GM23248 (cell line): ENCODE measurements at places on chromosomes 1 and 21. TPM values are rescaled to one million over a fixed set of nuclear protein-coding genes. Genes with fewer than 3 reads are reported as not detected.

MYOM3 gene
- 0.76 and 1.2 TPM in 2 replicates for polyA plus RNA-seq

TMEM269 gene
- polyA plus RNA-seq = 0.14 TPM in 1 of 2 replicates, not detected in the other

DRAM2 gene
- polyA plus RNA-seq = 64.1 and 66.8 TPM in 2 replicates

IL20 gene
- not detected in 2 replicates for polyA plus RNA-seq

RIPPLY3 gene
- polyA plus RNA-seq = not detected in 2 replicates

EXTL1 gene
- polyA plus RNA-seq = 5.9 and 6.4 TPM in 2 replicates

SYPL2 gene
- polyA plus RNA-seq = 0.38 and 0.60 TPM in 2 replicates

SMPDL3B gene
- polyA plus RNA-seq = not detected in 2 replicates

NPHS2 gene
- polyA plus RNA-seq = not detected in 2 replicates

SIKE1 gene
- polyA plus RNA-seq = 50.9 and 53.0 TPM in 2 replicates

MAP10 gene
- 1.5 and 1.7 TPM in 2 replicates for polyA plus RNA-seq

KCNN3 gene
- polyA plus RNA-seq = not detected in 2 replicates

SYCP1 gene
- polyA plus RNA-seq = not detected in 2 replicates

CRABP2 gene
- 64.1 and 68.6 TPM in 2 replicates for polyA plus RNA-seq

OR2L2 gene
- polyA plus RNA-seq = not detected in 2 replicates

MTR gene
- polyA plus RNA-seq = 15.9 and 17.2 TPM in 2 replicates

RAB42 gene
- polyA plus RNA-seq = 1.9 and 2.4 TPM in 2 replicates

MAGI3 gene
- polyA plus RNA-seq = 1.9 and 2.1 TPM in 2 replicates

GRCh38 chr1:222787729-222788128, 27.1 kb upstream of the DISP1 start:
- DNase-seq = peak; percentile 45

- DNase-seq = no peak
These were observed 160.0 kb upstream of the ARHGEF16 start for GRCh38 chr1:3294450-3294849.

DNA sequence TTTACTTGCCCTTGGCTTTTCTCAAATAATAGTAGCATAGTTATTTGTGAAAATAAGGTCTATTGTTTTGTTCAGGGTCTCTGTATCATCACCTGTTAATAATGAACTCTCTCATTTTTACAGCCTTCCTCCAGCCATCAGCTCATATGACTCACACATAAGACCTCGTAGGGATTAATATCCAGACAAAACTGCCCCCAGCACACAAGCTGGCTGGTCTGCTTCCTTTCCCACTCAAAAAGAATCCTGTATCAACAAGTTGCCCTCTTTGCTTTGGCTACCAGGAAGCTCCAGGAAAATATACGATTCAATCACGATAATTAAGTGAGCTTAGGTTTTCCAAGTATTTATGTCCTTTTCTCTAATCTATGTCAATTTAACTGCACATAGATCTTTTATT, 119.2 kb downstream of the DMRTB1 start:
- DNase-seq = no peak

GRCh38 chr1:118785246-118785645, 202.9 kb downstream of the TBX15 start:
- DNase-seq = peak; percentile 30

- no peak for DNase-seq
These were observed 154.7 kb downstream of the RUNX1 start for GRCh38 chr21:34894401-34894800.

- DNase-seq = no peak
These were observed 49.3 kb downstream of the KANK4 start for GRCh38 chr1:62269851-62270495.

DNA sequence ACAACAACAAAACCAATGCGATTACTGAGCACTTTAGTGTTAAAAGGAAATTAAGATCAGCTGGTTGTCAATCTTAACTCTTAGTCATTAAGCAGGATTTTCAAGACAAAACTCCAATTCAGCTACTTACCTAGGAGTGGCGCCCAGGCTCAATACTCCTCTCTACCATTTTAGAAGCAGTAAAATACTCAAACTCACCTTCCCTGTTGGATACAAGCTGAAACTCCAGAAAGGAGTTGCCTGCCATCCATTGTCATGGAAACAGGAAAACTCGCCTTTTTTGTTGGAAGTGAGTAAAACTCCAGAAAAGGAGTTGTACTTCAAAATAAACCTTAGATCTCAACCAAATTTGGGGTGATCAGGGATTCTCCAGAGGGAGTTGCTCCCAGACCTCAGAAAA, 127.0 kb upstream of the F3 start:
- no peak for DNase-seq

DNA sequence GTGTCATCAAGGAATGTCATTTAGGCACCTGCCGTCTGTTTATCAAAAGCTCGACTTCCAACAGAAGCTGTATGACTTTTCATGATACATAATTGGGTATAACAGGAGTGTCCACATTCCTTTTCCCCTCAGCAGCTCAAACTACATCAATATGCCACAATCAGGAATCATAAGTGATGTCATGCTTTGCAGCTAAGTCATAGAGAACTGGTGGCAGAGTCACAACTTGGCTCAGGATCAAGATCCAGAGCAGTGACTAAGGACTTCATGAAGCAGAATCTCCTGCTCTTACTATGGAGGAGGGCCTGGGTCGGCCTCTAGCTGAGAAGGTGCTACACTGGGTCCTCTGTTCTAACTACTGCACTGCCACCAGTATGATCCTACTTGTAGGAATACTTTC, 36.5 kb upstream of the AGBL4 start:
- DNase-seq = peak; percentile 3

GRCh38 chr1:22418312-22418711, 33.3 kb upstream of the ZBTB40 start:
- DNase-seq = peak; percentile 38

- no peak for DNase-seq
These were observed 299.7 kb downstream of the GRIK1 start for GRCh38 chr21:29640080-29640508.

- DNase-seq = no peak
These were observed 34.4 kb upstream of the HFM1 start for GRCh38 chr1:91439016-91439415.

GRCh38 chr1:172484252-172484651, 40.4 kb upstream of the PIGC start:
- no peak for DNase-seq

GRCh38 chr21:16644685-16645084, 868.2 kb upstream of the CXADR start:
- peak; percentile 72 for DNase-seq

GRCh38 chr1:246726255-246726679, 2.1 kb downstream of the SCCPDH start:
- no peak for DNase-seq

DNA sequence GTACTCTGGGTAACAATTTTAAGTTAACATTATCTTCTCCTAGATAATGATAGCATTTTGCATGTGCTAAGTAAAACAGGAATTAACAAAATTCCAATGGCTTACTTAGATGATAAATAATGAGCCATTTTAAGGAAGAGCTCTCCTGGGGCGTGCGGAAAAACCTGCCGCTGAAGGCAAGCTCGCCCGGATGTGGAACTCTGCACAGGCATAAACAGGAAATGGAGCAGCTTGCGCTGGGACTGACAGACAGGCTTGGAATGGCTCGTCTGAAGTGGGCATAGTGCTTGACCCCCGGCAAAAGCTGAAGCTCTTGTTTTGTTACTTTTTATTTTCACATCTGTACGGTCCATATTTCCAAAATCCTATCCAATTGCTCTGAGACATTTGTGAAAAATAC, 169.2 kb downstream of the ZNF281 start:
- no peak for DNase-seq

DNA sequence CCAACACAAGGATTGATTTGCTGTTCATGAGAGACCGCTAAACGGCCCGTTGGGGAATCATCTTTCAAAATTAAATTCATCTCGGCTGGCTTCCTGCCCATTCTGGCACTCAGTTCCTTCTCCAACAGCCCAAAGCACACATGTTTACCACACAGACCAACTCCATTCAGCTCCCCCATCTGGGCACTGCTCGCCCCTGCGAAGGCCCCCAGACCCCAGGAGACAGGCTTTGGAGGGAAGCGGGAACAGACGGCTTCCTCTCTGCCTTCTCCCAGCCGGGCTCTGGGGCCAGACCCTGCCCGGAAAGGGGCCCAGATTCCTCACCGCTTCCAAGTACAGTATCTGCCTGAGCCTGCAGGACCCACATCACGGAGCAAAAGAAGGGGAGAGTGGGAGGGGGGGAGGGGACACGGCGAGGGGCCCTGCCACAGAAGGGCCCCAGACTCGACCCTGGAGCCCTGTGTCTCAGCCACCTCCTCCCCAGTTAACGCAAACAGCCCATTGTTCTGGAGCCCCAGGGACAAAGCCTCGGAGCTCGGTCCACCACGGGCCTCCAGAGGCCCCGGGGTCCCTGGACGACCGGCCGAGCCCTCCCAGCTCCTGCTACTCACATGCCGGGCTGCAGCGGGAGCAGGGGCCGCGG, 660 bp downstream of the MEGF6 start:
- peak; percentile 35 for DNase-seq

- no peak for DNase-seq
These were observed 4.4 kb downstream of the LYPD8 start for GRCh38 chr1:248751142-248751541.

GRCh38 chr1:202957733-202958543, at the start of gene ADIPOR1:
Gene ADIPOR1, minus strand, starts transcription at chr1:202958312. Its CDS starts 7,242 bp downstream, at chr1:202951070.
- peak; percentile 96 for DNase-seq

DNA sequence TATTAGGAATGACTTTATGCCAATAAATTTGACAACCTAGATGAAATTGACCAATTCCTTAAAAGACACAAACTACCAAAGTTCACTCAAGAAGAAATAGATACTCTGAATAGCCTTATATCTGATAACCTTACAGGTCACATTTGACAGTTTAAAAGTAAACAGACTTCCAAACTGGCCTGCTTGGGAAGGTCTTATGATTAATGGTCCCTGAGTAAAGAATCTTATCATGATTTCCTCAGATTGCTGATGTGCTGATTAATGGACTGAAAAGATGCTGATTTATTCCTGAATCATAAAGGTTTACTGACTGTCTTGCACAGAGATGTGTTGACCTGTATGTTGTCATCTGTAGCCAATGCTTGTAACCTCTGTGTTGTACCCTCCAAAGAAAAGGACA, 9.7 kb upstream of the FTCD start:
- no peak for DNase-seq

GRCh38 chr1:62989497-62989896, 205.6 kb downstream of the ATG4C start:
- no peak for DNase-seq

- no peak for DNase-seq
These were observed 435.7 kb upstream of the VAMP3 start for GRCh38 chr1:7335224-7335879.

DNA sequence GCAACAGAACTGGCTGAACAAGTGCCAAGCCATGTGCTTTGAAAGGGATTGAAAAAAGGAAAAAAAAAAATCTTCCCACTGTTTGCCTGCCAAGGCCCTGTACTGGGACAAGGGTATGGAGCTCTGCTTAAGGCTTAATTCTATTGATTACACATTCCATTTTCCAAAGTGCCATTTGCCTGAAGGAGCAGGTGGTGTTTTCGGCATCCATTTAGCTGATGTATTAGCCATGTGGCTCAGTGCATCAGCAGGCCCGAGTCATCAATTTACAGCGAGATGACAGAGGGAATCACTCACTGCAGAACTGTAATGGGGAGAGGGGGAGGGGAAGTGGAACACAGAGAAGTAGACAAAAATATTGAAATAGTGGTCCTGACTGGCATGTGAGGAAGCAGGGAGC, 144.2 kb upstream of the BEND5 start:
- DNase-seq = no peak

DNA sequence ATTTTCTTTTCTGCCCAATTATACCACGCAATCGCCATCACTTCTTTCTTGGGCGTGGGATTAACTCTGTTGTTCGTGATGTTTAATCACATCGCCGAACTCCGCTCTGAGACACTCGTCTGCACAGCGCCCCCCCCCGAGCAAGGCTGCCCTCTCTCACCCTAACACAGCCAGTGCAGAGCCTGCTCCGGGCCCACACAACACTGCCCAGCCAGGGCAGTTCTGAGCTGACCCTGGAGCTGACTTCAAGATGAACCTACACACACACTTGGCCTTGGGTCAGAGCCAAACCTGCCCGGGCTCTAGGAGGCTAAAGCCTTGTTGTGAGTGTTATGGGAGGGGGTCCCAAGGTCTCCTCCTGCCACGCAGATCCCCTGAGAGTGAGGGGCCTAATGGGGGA, 64.6 kb upstream of the LRP8 start:
- no peak for DNase-seq

- DNase-seq = no peak
These were observed 815.6 kb upstream of the NEGR1 start for GRCh38 chr1:73097917-73098316.

DNA sequence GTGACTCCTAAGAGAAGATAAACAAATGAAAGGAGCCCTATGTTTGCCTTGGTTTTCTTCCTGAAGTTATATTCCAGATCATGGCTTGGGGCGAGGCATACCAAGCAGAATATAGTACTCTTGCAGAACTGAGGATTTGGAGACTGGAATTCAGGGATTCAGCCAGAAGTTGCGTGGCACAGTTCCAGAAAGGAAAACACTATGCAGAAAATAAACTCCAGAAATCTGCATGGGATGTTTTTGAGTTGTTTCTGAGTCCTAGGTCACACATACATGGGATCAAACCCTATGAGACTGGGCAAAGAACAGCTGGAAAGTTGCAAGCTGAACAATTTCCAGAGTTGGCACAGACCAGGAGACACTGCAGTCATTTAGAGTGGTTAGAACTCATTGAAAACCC, 42.9 kb upstream of the IFFO2 start:
- peak; percentile 38 for DNase-seq

DNA sequence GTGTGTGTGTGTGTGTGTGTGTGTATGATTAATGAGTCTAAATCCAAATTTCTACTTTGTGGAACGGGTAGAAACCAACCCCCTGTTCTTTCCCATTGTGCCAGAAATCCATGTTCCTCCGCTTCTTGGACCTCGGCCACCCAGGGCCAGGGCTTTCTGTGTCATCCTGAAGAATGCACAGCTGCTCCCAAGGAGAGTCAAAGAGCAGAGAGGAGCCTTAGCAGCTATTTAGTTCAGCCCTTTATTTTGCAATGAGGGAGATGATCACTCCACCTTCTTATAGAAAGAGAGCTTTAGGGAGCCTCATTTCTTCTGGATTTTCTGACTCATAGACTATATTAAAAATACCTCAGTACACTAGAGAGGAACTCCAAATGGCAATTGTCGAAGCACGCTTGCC, 489.3 kb upstream of the VAMP3 start:
- peak; percentile 93 for DNase-seq

DNA sequence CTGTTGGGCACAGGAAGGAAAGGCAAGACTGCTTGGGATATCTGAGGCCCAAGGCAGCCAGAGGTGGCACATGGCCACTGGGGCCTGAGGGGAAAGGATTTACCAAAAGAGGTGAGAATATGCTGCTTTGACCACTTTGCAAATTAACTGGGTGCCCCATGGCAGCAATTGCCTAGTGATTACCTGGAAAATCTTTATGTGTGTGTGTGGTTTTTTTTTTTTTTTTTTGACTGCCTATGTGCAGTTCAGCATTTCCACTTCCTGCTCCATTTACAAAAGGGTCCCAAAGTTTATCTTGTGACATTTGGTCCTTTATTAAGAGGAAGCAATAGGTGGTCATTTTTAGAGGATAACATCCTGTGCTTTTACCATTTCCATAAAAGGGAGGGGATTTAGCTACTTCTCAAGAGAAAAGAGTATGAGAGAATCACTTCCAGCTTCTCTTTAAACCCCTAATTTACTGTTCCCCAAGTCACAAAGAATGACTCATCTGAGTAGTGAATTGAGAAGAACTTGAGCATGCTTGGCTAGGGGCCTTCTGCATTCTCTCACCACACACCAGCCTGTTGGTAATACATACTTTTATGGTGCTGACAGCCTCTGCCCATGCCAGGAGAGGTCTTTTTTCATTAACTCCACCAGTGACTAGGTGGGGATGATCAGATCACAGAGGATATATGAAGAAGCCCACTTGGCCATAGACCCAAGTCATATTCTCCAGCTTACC, 52.1 kb downstream of the SYDE2 start:
- DNase-seq = peak; percentile 77
